NCI-H146 (cell line): ENCODE measurements at places on chromosomes 12 and 14.

DNA sequence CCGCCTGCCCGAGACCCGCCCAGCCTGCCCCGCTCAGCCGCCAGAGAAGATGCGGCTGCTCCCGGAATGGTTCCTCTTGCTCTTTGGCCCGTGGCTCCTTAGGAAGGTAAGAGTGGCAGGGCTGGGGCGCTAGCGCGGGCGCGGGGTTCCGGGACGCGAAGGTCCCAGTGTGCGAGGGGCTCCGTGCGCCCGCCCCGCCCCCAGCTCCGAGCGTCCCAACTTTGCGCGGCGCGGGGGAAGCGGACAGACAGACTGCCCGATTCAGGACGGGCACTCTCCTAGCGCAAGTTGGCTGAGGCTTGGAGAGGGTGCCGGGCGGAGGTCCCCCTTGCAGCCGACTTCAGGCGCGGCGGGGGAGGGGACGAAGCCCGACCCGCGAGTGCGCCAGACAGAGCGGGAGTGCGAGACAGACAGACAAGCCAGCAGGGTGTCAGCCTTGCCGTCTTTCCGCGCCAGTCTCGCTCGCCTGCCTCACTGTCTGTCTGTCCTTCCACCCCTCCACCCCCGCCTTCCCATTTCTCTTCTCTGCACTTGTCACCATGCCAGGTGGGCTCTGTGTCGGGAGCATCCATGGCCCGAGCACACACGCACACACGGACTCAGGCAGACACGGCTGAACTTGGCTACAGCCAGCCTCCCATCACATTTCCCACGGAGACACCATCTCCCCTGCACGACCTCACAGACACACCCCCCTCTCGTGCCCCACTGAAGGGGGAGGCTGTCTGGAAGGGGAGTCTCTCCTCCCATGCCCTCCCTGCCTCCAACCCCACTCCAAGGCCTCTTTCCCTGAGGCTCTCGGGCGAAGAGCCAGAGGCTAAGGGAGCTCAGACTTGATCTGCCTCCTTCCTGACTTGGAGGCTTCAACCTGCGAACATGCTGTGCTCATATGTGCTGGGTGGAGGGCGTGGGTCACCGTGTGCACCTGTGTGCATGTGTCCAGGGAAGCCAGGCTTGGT is 606 bp downstream of the NXPH4 start:
- peak; percentile 33 for DNase-seq

GRCh38 chr12:49251357-49251756 is 13.5 kb upstream of the TUBA1C start:
- DNase-seq: no peak

DNA sequence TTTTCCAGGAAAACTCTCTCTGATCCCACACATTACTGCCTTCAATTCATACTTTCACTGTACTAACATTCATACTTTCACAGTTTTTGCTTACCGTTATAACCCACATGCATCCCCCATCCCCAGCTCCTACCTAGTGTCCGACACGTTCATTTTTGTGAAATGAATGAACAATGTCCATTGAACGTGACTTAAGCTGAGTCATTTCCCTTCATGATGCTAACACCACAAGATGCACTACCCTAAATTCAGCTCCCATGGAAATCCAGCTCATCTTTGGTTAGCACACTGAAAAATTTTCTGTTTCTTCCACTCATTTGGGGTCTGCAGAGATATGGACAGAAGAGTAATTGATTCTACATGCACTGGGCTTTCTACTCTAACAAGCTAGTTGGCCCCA is 84.7 kb downstream of the GALNT4 start:
- DNase-seq: no peak

GRCh38 chr14:64955297-64955696 is 12.8 kb upstream of the GPX2 start:
- DNase-seq: peak; percentile 29

DNA sequence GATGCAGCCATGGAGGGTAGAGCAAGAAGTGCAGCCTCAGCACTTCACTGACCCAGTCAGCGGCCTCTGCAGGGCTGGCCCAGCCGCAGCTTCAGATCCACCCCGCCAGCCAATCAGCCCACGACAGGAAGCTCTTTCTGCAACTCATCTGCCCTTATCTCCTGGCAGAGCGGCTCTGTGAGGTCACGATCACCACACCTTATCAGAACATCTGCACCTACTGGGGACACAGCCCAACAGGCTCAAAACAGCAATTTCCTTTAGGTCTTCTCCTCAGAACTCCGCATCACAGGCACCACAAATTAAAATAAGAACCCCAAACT is 287.3 kb downstream of the BCL11B start:
- no peak for DNase-seq

DNA sequence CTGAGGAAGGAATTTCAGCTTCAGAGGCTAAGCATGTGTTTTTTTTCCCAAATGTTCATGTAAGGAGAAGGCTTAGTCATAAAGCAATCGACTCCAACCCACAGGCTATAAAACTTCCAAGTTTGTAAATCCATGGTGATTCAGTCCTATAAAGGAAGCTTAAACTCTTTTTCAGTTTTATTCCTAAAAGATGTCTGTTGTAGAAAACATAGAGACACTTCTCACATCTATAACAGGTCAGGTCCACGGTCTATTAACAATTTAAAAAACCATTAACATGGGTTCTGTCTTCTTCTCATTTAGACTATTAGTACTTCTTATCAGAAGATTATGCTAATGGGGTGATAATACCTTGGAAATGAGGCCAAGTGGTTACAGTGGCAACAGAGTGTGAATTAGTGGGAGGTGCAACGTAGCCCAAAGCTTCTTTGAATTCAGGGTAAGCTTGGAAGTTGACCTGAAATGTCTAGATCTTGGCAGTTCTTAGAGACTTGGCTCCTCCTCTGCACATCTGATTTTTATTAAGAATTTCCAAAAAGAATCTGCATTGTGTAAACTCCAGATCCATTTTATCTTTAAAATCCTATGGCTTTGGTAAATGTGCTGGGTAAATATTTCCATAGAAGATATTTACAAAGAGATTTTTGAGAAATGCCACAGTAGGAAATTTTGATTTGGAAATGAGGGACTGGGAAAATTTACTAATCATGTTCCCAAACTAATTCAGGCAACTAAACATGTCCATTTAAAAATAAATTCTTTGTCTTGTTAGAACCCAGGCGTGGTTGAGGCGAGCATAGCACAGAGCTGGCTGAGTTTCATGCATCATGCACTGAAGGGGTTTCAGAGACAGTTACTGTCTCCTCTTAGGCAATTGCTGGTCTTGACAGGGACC is 86.4 kb downstream of the EML1 start:
- DNase-seq: no peak

DNA sequence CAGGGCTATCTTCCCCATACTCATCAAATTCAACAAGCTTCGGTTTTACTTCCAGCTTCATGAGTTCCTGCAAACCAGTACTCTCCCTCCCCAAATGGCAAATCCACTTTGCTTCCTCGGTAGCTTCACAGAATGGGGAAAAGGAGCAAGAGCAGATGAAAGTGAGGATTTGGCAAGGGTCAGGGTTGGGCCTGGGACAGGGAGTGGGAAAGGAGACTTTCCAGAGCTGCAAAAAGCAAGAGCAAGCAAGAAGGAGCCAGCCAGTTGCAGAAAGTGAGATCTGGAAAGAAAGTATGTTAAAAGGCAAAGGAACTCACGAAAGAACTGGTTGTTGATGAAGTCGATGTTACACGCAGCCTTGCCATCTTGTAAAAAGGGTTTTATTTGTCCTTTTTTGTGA is 522.8 kb upstream of the TBX3 start:
- DNase-seq: no peak

- no peak for DNase-seq
Observed at GRCh38 chr12:109276160-109276559, 32.9 kb downstream of the FOXN4 start.

- DNase-seq: peak; percentile 37
Observed at GRCh38 chr14:103105580-103106150, 11.1 kb downstream of the EXOC3L4 start.

DNA sequence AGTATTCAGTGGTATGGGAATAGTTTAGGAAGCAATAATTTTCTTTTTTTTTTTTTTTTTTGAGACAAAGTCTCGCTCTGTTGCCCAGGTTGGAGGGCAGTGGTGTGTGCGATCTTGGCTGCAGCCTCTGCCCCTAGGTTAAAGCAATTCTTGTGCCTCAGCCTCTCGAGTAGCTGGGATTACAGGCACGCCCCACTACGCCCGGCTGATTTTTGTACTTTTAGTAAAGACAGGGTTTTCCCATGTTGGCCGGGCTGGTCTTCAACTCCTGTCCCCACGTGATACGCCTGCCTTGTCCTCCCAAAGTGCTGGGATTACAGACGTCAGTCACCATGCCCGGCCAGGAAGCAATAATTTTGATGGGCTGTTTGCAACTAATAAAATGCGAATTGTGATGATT is 62.1 kb downstream of the ATG14 start:
- DNase-seq: no peak

DNA sequence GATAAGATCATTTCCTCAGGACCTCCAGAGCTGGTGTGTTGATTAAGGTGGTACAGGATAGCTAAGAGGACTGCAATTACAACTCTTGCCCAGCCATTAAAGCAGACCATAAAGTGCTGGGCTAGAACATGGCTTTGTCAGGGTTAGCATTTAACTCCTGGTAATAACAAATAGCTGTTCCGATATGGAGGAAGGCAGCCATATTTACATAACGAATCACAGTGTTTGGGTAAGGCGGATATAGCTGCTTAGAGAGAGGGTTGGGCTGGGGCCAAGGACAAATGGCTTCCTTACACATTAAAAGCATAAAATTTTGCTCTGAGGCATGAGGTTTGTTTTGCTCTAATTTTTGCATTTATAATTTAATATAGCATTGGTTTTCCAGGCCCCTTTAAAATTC is 297.7 kb upstream of the DDHD1 start:
- DNase-seq: no peak

GRCh38 chr14:38989922-38990546 is 113.0 kb downstream of the SEC23A start:
- no peak for DNase-seq

DNA sequence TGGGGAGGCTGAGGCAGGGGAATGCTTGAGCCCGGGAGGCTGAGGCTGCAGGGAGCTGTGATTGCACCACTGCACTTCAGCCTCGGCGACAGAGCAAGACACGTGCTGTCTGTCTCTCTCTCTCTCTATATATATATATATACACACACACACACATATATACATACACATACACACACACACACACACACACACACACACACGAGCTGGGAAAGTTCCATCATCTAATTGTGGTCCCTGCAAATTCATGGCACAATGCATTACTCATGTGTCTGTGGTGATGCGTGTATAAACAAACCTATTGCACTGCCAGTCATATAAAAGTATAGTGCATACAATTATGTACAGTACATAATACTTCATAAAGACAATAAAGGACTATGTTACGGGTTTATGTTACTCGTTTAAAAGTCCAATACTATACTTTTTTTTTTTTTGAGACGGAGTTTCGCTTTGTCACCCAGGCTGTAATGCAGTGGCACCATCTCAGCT is 36.6 kb downstream of the WDR89 start:
- DNase-seq: no peak

DNA sequence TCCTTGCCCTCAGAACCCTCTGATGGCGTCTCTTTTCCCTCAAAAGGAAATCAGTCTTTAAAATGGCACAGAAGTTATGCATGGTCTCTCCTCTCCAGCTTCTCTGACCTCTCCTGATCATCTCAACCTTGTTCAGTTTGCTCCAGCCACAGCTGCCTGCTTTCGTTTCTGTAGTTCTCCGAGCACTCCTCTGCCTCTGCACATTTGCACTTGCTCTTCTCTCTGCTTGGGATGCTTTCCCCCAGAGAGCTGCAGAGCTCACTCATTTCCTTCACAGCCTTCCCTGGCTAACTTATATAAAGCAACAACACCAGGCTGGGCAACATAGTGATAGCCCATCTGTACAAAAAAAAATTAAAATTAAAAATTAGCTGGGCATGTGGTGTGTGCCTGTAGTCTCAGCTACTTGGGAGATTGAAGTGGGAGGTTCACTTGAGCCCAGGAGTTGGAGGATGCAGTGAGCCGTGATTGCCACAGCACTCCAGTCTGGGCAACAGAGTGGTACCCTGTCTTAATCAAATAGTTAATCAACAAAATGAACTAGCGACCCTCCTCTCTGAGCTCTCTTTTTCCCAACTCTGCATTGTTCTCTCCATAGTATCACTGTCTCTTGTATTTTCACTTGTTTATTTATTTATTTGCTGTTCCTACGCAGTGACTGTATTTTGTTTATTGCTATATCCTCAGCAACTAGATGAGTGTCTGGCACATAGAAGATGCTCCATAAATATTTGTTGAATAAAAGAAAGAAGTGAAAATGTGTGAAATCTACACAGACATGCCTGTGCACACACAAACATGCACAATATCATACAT is 37.7 kb downstream of the PPFIBP1 start:
- no peak for DNase-seq

GRCh38 chr12:71840231-71840847 is 780 bp downstream of the TBC1D15 start:
- DNase-seq: peak; percentile 26

DNA sequence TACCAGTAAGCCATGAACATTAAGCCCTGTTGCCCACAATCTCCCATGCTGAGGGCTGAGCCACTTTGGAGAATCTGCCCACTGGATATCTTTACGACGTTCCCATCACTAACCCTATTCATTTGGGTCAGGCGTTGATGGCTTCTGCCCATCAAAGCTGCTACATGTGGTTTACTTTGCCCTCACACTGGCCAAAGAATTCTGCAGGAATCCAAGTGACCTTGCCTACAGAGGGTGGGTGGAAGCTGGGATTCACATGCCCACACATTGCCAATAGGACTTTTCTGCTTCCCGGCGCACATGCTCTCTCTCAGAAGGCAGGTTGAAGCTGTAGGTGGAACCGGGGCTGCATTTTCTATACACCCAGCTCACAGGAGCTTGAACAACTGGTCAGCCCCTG is 28.3 kb downstream of the OAS2 start:
- DNase-seq: no peak

DNA sequence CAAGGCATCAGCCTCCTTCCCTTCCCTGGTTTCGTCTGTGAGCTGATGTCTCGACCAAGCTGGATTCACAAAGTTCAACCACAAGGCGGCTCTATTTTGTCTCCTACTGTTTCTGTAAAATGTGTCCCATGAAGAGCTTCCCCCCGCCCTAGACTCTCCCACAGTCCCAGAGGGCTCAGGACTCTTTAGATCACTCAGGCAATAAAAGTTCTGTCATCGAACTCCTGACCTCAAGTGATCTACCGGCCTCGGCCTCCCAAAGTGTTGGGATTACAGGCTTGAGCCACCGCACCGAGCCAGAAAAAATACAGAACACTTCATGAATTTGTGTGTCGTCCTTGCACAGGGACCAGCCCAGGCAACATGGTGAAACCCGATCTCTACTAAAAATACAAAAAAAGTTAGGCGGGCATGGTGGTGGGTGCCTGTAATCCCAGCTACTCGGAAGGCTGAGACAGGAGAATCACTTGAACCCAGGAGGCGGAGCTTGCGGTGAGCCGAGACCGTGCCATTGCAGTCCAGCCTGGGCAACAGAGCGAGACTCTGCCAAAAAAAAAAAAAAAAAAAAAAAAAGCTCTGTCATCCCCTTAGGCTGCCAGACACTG is 149.4 kb downstream of the BCL11B start:
- DNase-seq: no peak

GRCh38 chr12:88993651-88994050 is 358.6 kb downstream of the DUSP6 start:
- peak; percentile 61 for DNase-seq

GRCh38 chr14:28983279-28983678 is 216.7 kb downstream of the FOXG1 start:
- DNase-seq: no peak

GRCh38 chr12:57882575-57882974 is 36.0 kb upstream of the CTDSP2 start:
- DNase-seq: no peak
